ENCODE measurements at places on chromosomes 11 and 22.

DNA sequence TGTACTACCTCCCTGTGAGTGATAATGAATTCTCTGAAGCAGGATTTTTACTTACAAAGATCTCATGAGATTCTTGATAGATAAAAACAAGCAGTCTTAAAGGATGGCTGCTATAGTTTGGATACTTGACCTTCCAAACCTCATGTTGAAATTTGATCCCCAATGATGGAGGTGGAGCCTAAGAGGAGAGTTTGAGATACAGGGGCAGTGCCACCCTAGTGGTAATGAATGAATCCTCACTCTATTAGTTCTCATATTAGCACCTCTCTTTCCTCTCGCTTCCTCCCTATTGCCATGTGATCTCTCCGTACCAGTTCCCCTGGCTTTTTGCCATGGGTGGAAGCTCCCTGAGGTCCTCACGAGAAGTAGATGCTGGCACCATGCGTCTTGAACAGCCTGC lies 37.9 kb upstream of the OR8B8 start:
- DNase-seq, result no peak

- DNase-seq, result no peak
These were observed 73.2 kb upstream of the TCF20 start for GRCh38 chr22:42343531-42344081.

GRCh38 chr11:115895594-115895993 lies 391.4 kb upstream of the CADM1 start:
- DNase-seq, result no peak

- DNase-seq, result peak; percentile 74
These were observed 11.0 kb upstream of the SLC5A4 start for GRCh38 chr22:32265882-32266767.

- no peak for DNase-seq
These were observed 87.8 kb upstream of the TOP3B start for GRCh38 chr22:22070371-22070824.

DNA sequence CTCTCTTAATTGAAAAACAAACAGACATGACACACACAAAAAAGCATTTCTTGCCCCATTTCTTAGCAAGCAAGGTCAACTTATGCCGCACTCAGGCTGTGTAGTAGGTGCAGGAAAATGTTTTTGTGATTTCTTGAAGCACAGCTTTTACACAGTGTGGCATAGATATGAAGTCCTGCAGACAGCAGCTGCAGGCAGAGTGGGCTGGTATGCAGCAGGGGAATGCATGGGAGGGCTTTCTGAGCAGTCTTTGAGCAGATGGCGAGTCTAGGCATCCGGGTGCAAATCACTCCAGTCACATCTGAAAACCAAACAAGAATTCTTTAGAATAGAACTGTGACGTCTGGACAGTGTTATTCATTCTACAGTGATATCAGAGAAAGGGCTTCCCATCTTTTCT lies 87.5 kb downstream of the BLID start:
- no peak for DNase-seq

DNA sequence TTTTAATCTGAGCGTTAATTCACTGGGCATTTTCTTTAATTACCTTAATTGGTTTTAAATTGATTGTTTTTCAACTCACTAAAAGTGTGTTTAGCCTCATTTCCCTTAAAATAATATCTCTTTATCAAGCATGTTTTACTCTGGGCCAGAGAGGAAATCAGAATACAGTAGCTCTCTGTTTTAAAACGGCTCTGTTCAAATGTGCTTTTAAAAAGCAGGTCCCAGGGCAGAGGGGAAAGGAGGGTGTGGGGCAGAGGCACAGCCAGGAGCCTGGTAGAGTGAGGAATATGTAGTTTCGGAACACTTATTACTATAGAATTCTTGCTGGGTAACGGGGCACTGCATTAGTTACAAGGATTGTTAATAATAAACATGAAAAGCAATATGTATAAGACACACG lies 47.6 kb downstream of the FBXO7 start:
- no peak for DNase-seq

GRCh38 chr11:12725055-12725862 lies 51.0 kb downstream of the TEAD1 start:
- DNase-seq, result no peak

DNA sequence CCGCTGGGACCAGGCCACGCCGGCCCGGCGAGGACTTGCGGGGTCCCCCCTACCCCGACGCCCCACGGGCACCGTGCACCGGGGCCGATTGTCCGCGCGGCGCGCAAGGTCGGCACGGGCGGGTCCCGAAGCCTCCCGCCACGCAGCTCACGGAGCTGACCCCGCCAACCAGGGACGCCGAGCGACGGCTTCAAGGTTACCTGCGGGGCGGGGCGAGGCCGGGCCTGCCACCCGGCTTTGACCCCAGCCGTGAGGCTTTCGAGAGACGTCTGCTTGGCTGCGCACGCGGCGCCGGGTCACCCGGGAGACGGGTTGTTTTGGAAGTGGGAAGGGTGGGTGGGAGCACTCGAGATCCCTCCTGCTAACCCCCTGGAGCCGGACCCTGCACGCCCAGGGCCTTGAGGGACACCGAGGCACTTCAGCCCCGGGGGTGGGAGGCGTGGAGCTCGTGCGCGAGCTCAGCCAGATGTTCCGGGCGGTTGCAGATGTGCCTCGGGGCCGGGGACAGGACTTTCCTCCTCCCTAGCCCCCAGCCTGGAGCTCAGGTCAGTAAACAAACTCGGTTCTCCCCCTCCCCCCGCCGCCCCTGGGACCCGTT lies 3.2 kb upstream of the WNT11 start:
- no peak for DNase-seq

GRCh38 chr11:65573391-65574079 lies 1.2 kb downstream of the FAM89B start:
- DNase-seq, result no peak

DNA sequence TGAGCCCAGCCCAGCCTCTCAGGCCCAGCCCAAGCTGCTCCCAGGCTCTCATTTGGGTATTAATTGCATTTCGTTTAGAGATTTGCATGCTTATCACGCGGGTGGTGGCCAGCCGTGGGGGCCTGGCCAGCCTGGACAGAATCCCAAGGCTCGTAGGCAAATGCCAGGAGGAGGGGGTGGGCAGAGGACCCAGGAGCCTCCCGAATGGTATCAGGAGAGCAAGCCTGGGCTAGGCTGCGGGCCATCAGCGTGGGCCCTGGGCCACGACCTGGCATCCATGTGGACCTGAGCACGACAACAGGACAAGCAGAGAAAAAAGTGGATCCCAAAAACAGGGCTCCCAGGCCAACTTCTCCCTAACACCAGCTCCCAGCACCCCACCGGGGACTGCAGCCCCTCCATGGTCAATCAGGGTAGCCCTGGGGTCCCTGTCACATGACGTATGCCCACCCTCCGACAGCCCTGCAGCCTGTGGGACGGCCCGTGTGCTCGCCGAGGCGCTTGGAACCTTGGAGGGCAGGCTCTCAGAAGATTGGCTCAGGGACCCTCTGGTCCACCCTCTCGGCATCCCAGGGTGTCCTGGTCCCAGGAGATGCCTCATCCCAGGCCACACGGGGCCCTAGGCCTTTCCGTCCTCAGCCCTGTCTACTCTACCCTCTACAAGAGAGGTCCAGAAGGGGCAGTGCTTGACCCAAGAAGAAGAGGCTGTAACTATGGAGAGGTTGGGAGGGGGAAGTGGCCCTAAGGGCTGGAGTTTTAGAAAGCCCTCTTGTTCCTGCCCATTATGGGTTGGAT lies 8.8 kb downstream of the ASCL2 start:
- no peak for DNase-seq

DNA sequence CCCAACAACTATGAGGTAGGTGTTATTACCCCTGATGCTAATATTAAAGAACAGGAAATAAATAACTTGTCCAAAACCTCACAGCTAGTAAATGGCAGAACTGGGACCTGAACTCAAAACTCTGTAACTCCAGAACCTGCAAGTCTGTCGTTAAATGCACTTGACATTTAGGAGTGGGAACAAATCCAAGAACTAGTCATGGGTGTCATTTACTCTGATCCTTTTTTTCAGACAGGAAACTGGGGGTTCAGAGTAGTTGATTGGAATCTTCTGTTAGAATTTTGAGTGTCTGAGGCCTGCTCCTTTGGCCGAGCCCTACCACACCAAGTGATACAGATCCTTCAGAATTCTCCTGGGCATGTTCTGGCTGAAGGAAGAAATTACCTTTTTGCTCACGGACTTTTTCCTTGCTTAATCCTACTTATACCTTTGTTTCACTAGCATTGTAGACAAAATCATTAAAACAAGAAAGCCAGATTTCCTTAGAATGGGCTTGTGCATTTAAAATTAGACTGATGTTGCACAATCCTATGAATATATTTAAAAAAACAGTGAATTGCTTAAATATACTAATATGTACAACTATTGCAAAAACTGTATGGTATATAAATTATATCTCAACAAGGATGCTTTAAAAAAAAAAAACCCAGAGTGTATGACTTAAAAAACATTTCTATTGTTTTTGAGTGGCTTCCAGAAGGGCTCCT lies 1.4 kb upstream of the YAP1 start:
- DNase-seq, result no peak

- DNase-seq, result no peak
These were observed 368.5 kb upstream of the NARS2 start for GRCh38 chr11:78943154-78943553.

DNA sequence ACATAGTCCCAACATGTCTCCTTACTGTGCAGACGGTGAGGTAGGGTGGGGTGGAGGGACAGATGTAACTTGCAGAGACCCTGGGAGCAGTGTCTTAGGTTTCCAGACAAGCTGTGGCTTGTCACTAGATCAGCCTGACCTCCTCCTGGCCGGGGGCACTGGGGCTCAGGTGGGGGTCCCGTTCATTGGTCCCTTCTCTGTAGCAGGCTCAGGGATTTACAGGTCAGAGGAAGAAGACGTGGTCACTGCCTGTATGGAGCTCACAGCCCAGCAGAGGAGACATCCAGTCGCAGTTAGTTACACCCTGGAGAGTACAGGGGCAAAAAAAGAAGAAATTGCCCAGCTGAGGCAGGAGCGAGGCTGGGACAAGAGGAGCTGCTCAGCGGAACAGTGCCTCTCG lies 22.0 kb upstream of the TUB start:
- no peak for DNase-seq

- peak; percentile 1 for DNase-seq
These were observed 352.0 kb upstream of the MPPED2 start for GRCh38 chr11:30938171-30938570.

GRCh38 chr22:41910050-41911000 lies 4.5 kb downstream of the SHISA8 start:
- no peak for DNase-seq

DNA sequence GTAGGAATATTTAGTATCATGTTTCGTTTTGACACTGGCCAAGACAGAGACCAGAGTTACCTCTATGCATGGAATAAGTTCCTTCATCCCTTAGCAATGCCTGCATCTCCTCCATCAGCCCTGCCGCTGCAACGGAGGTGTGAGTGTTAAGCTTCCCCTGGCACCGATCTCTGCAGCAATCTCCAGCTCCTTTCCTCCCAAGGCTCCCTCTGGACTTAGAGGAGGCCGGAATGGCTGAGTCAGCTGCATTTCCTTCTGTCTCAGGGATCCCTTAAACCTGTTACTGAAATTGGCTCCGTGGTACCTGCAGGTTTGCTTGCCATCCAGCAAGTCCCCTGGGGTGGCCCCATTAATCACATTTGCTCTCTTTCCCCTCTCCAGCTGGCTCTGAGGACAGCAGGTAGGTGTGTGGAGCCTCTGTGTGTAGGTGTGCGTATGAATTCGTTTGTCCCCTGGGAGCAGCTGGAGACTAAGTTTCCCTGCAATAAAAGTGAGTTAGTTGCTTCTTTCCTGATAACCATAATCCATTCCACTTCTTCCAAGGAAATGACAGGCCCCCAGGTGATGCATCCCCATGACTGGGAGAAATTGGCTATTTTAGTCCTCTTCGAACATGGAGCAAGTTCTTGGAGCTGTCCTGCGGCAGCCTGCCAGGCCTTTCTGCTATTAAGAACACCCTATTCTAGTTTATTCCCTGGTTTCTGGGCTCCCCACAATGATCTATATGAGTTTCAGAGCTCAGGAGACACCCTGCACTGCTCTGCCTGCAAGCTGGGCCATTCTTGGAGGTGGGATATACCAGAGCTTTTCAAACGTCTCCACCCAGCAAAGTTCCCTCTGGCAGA lies 457.2 kb upstream of the CADM1 start:
- DNase-seq, result no peak

DNA sequence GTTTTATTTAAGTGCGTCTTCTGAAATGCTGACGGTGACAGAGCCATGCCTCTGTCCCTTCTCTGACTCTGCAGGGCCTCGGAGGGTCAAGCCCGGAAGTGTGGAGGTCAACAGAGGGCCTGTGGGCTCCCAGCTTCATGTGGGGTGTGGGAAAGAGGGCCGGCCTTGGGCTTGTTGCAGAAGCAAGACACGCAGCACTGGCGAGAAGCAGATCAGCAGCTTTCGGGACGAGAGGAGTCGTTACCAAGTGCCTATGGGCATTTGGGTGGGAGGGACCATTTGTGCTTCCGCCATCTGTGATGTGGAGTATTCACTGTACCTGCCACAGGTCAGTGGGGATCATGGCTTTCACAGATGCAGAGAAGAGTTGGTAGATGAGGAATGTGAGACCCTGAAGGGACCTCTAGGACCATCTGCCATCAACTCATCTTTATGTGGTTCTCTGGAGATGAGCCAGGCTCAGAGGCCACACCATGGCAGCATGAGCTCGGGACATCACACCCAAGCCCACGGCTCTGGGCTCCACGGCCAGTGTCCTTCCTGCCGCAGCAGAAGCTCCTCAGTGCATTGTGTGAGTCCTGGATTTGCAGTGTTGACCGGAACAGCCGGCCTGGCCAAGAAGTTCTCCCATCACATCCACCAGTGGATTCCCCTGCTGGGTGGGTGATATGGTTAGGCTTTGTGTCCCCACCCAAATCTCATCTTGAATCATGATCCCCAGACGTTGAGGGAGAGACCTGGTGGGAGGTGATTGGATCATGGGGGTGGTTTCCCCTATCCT lies 590.7 kb downstream of the TBC1D22A start:
- no peak for DNase-seq

GRCh38 chr11:96647621-96648020 lies 257.8 kb downstream of the JRKL start:
- DNase-seq, result no peak

GRCh38 chr11:47607380-47607779 lies 13.2 kb upstream of the C1QTNF4 start:
- no peak for DNase-seq
